ENCODE measurements at places on chromosomes 2 and 18. TPM values are rescaled to one million over a fixed set of nuclear protein-coding genes. Genes with fewer than 3 reads are reported as not detected.

DNA sequence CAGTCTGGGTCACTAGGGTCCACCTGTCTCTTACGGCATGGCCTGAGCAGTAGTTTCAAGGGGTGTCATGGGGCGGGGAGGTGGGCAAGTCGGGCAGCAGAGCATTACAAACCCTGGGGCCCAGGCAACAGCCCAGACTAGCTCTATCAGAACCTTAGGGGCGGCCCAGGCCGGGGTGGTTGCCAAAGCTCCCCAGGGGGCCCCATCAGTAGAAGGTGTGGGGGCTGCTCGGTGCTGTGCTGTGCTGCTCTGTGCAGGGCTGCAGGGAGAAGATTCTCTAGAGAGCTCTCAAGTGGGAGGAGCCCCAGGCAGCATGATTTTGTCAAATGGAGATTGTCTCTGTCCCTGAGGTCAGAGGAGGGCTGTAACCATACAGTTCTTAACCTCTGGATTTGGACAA, 36.4 kb upstream of the SLC14A1 start:
- no peak for DNase-seq

DNA sequence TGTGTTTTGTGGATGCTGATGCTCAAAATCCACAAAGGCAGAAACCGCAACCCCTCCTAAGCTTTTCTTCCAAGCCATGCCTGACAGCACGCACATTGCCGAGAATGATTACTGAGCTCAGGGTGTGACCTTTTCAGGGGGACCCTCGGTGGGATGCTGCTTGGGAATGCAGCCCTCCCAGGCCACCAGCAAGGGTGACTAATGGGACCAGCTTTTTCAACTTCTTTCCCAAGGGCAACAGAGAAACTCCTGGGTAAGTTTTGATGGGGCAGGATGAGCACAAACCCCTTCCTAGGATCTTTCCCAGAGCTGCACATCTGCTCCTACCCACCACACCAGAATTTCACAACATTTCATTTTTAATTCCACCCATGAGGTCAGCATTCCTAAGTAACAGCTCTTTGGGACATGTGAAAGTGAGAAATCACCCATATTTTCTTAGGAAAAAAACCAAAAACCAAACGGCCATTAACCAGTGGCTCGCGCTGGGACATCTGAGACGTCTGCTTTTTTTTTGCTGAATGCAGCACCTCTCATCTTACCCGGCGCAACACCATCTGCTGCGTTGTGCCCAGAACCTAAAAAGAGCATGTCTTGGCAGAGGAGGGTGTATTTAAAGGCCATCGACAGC, 119.0 kb downstream of the ARL4C start:
- DNase-seq, result no peak

GRCh38 chr2:17522303-17522702, 4.1 kb upstream of the RAD51AP2 start:
- no peak for DNase-seq

- no peak for DNase-seq
Measured at GRCh38 chr2:41087946-41088345, 636.1 kb upstream of the SLC8A1 start.

- DNase-seq, result no peak
Measured at GRCh38 chr18:21943456-21943855, 202.9 kb downstream of the MIB1 start.

DNA sequence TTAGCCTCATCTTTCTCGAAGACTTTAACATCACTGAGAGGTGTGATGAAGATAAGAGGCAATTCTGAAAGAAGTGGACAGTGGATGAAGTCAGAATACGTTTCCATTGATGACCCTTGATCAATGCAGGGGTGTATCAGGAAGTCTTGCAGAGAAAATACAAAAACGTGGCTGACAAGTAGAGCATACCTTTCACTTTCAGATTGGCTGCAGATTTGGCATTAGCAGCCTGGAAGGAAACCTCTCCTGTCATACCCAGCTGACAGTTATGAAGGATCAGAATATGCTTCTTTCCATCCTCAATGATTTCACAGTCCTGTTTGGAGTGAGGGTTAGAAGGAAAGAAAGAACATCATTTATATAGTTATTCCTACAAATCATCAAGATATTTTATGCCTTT, 152.5 kb downstream of the PLEKHA3 start:
- no peak for DNase-seq

DNA sequence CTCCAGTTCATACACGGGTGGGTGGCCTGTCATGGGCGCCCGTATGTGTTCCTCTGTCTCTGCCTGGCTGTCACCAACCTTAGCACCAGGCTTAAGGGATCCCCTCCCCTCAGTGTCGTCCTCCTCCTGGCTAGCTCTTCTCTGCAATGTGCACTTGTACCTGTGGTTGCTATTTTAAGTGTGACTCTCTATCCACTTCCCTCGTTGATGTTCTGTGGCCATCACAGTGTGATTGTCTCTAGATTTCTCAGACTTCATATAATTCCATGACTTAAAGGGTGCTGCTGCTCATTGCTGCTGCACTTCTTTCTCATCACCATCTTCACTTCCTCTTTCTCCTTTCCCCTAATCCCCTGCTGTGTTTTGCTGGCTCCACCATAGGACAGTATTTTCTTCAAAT, 143.4 kb downstream of the EML6 start:
- no peak for DNase-seq

DNA sequence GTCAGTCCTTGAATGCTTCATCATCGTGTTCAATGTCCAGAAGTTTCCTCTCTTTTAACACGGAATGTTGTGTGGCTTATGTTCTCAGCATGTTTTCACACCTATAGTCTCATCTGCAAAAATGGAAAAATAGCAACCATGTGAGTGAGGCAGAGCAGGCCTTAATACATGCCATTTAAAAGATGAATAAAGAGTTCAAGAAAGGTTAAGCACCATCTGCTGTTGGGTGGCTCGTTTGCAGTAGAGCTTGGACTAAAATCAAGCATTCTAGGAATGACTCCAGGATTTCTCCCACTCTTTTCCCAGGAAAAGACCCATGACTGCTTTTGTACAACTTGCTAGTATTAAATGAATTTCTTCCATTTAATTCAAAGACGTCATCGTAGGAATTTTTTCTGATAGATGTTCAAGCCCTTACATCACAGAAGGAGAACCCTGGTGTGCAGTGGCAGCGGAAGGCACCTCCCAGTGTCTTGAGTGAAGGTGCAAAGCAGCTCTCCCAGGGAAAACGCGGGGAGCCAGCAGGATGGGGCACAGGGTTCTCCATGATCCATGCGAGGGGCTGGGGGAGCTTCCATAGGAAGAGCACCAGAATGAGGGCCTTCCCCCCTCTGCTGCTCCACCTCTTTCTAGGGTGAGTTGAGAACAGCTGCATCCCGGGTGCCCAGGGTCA, 9.6 kb downstream of the DCDC2C start:
- DNase-seq, result peak; percentile 74

DNA sequence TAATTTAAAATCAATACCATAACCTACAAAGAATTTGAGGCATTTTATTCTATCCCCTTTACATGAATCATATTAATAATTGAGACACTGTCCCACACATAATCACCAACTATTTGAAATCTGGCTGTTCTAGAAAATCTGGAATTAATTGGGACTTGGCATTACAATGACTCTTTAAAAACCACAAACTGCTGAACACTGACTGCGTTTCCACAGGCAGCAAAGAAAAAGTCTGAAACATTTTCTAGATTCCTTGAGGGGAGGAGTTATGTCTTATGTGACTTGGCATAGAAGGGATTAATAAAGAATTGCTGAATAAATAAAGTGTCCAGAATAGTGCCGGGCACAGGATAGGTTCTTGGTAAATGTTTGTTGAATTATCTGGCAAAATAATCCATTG, 61.4 kb downstream of the GPR39 start:
- DNase-seq, result no peak

Gene CDH20
- polyA plus RNA-seq, result not detected

Gene SLC38A11
- polyA plus RNA-seq, result 1.5 TPM

- DNase-seq, result no peak
Measured at GRCh38 chr2:172627181-172627580, 71.3 kb downstream of the PDK1 start.

DNA sequence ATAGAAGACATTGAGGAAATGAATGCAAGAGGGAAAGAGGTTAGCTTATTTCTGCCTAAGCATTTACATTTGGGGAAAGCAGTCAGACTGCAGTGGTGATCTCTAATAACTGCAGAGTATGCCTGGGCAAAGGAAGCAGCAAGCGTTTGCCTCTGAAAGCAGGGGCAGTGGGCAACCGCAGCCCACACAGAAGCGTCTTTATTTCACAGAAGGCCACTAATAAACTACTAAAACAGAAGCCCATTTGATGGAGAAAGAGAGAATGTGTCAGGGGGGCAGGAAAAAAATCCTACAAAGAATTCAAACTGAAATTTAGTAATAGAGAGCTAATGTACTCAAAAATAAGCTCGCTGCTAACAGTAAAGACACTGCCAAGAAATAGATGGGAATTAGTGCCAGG, 53.1 kb downstream of the LRRTM4 start:
- no peak for DNase-seq

Gene BMPR2
- polyA plus RNA-seq, result 2.8 TPM

Gene CCDC88A
- 6.2 TPM for polyA plus RNA-seq

GRCh38 chr18:23758281-23758680, 69.0 kb downstream of the LAMA3 start:
- no peak for DNase-seq

GRCh38 chr2:36753706-36754221, 57.3 kb downstream of the VIT start:
- no peak for DNase-seq

DNA sequence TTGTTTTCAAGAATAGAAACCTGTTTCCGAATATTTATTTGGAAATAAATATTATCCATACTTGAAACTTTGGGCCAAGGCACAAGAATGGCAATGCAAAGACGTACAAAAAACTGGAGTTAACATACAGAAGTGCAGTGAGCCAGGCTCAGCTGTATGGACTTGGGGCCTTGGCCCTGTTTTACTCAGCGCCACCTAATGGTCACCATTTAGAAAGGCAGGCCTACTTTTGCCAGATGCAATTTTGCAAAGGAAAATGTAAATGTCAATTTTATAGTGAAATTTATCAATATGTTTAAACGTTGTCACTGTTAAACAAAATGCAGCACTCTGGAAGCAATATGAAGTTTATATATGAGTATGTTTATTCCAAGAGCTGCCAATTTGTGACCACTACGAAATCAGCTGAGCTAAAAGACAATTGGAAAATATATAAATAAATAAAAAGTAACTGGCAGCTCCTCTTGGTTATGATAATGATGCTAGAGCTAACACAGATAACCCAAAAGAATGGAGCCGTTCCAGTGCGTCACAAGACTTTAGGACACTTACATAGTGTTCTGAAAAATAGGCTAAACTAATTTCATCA, 155.0 kb downstream of the ARHGAP15 start:
- peak; percentile 49 for DNase-seq

- DNase-seq, result no peak
Measured at GRCh38 chr2:219398721-219399363, 11.1 kb upstream of the DNPEP start.

DNA sequence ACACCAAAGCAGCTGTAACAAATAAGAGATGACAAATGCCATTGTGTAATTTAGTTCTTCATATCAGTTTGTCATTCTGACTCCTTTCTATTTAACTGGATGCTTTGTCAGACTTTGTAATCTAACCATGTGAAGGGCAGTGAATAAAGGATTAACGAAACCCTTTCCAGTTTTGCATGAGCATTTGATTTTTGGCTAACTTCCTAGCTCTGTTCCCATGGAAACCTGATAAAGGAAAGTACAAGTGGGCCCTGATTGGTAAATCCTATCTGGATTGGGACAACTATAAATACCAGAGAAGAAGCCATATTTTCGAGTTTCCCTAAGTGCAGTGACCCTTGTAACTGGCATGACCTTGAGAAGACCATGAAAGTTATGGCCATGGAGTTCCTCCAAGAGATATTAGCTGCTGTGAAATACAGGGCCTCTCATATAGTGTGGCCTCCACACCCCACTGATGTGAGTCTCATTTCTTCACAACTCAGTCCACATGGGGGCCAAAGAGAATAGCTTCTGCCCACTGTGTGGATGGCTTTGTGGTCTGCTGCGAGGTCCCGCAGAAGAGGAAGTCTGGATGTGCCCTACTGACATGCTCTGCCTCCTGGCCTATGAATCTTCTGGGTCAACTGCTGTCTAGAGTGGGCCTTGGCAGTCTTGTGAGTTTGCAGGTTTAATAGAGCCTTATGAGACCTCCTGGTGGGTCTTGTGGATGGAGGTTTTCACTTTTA, 38.2 kb upstream of the CYP1B1 start:
- DNase-seq, result peak; percentile 61

Gene DSC2
- polyA plus RNA-seq, result 7.9 TPM

Measured in stomach (tissue), 19 donors.